ENCODE measurements at places on chromosomes 6 and 20.

GRCh38 chr6:31402324-31403282 is 792 bp upstream of the MICA start:
- peak; percentile 42 for DNase-seq

GRCh38 chr6:128307671-128308070 is 212.7 kb downstream of the PTPRK start:
- DNase-seq = no peak

DNA sequence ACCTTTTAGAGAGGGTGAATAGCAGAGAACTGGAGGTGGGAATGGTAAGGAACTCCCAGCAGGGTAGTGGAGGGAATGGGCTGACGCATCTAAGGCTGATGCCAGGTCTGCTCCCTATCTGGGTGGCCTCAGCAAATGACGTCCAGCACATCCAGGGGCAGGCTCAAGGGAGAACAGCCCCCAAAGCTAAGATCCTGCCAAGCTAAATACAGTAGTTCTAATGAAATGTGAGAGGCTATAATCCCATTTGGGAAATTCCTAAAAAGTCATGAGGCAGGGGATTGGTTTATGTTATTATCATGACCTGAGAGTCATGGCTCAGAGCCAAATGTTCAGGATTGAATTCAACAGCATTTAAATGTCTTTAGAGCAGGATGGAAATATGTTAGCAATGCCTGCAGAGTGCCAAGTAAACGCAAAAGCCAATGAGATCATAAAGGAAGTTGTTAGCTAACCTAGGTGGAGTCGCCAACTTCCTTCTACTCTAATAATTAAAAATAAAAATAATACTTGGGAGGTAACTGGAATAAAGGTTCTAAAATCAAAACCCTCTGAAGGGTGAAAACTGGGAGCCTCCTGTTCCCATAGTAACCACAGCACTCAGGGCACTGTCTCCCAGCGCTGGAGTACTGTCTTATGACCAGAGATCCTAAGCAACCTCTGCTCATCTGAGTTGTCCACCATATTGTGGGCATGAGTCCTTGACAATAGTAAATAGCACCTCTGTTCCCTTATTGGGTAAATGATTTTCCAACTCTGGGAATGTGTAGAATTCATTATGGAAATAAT is 34.8 kb downstream of the IYD start:
- peak; percentile 29 for DNase-seq

DNA sequence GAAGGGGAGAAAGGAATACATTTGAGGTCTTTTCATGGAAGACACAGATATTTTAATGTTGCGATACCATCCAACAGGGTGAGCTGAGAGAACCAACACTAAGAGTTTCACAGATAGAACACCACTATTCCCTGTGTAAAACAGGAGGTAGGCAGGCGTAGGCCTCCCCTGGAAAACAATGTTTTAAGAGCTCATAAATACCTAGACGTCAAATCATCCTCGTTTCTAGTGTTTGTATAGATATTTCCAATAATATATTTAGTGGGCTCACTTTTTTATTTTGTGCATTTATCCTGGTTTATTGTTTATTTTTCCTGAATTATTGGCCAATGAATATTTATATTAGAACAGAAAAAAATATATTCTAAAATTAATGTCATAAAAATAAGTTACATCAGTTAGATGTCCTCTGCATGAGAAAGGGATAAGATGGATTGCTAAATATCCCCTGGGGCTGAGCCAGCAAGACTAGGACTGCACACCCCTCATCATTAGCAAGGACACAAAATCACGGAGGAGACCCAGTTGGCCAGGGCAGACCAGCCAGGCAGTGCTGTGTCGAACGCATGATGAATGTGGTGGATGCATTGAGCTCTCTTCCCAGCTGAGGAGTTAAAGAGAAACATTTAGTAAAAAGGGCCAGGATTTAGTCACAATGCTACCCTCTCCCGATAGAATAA is 380.5 kb downstream of the C6orf118 start:
- DNase-seq = no peak

DNA sequence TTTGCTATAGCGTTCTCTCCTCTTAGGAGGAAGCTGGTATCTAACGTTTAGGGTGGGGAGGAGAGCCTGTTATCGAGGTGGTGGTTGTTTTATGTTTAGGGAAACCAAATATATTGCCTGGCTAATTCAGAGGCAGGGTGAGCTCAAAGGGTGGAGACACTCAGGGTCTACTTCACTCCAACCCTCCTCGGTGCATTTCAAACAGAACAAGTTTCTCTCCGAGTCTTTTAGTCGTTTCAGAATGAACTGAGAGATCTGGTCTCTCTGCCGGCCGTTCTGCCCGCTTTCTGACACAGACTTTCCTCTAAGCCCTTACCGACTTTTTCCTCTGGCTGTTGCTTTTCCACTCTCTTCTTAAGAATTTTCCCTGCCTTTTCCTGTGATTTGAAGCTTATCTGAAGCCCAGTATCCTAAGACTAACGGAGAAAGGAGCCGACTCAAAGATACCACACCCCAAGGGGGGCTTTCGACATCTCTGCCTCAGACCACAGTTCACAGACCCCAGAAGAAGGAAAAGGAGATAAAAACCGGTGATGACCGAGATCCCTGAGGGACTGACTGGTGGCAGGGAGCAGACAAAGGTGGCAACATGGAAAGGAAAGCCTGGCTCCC is 865 bp downstream of the STK38 start:
- peak; percentile 19 for DNase-seq

GRCh38 chr6:168333491-168333890 is 13.9 kb upstream of the DACT2 start:
- no peak for DNase-seq

GRCh38 chr6:156131221-156131903 is 645.8 kb upstream of the ARID1B start:
- no peak for DNase-seq

- DNase-seq = no peak
Observed at GRCh38 chr6:70184723-70185122, 118.2 kb downstream of the COL9A1 start.

- no peak for DNase-seq
Observed at GRCh38 chr20:37728635-37728983, 34.8 kb downstream of the CTNNBL1 start.

DNA sequence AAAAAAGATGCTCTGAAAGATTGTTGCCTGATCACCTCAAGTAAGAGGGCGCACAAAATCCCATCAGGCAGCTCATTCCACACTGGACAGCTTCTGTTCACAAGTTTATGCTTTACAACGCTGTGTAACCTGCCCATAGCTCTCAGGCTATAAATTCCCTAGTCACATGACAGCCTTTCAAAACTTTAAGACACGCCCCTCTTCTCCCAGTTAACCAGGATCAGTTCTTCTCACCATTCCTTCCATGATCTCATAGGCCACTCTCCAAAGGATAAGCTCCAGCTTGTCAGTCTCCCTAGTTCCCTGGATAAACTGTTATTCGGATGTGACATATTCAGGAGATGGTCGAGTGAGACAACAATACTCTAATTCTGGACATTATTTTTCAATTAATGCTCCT is 15.0 kb downstream of the ADNP start:
- DNase-seq = peak; percentile 29

DNA sequence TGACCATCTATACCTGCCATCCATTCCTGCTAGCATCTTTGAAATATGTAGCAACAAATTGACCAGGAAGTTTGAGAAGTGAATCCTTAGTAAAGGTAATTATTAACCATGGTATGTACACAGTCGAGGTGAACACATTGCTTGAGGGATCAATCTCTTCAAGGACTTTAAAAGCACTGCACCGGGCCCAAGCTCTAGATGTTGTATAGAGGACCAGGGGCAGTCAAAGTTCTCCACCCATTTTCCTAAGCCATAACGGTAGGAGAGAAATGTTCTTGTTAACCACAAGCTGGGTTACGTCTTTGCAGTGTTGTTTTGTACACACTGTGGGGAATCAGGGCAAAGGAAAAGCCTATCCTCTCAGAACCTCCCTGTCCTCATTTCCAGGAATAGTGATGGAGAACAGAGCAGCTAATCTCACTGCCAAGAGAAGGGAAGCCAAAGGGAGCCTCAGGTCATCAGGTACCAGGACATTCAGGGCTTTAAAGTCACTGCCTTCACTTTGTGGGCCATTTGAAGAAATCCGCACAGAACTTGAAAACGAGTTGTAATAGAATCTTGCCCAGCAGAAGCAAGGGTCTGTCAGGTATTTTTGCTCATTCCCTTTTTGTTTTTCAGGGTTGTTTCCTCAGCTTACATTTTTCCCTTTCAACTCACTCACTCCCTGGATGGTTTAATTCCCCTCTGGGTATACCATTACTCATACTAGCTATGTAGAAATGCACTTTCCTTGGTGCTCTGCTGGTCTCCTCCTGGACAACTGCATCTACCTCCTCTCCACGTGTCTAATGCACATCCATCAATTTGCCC is 5.3 kb upstream of the PM20D2 start:
- DNase-seq = peak; percentile 23

- DNase-seq = no peak
Observed at GRCh38 chr6:22657352-22657980, 88.1 kb downstream of the HDGFL1 start.

GRCh38 chr6:12585497-12585958 is 131.0 kb upstream of the PHACTR1 start:
- DNase-seq = no peak

DNA sequence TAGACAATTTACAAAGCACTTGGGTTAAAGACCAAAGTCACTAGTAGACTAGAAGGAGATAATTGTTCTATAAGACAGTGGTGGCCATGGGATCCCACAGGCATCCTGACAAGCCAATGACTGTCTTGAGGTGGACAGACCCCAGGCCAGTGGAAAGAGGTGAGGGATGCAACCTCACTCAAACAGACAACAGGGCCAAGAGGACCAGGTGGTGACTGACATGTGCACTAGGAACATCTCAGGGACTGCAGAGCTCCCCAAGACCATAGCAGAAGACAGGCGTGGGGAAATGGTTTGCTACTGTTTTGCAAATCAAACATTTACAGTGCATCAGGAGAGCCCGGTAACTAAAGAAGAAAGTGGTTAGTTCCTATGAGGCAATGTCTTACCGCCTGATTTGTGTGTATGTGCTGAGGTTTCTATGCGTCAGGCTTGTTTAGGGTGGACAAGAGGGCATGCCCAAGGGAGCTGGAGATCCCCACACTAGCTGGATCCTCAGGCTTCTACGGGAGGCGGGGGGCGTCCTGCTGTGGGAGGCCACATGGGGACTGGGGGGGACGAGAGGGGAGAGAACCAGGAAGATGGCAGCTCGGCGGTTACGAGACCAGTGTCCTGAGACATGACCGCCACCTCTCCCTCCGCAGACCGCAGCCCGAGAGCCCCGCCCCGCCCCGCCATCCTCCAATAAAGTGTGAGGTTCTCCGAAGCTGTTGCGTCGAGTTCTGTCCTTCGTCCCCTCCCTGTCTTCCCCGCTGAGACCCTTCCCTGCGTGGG is 623 bp upstream of the MRPS26 start:
- DNase-seq = no peak

- DNase-seq = no peak
Observed at GRCh38 chr20:20690676-20691476, 21.6 kb downstream of the RALGAPA2 start.

DNA sequence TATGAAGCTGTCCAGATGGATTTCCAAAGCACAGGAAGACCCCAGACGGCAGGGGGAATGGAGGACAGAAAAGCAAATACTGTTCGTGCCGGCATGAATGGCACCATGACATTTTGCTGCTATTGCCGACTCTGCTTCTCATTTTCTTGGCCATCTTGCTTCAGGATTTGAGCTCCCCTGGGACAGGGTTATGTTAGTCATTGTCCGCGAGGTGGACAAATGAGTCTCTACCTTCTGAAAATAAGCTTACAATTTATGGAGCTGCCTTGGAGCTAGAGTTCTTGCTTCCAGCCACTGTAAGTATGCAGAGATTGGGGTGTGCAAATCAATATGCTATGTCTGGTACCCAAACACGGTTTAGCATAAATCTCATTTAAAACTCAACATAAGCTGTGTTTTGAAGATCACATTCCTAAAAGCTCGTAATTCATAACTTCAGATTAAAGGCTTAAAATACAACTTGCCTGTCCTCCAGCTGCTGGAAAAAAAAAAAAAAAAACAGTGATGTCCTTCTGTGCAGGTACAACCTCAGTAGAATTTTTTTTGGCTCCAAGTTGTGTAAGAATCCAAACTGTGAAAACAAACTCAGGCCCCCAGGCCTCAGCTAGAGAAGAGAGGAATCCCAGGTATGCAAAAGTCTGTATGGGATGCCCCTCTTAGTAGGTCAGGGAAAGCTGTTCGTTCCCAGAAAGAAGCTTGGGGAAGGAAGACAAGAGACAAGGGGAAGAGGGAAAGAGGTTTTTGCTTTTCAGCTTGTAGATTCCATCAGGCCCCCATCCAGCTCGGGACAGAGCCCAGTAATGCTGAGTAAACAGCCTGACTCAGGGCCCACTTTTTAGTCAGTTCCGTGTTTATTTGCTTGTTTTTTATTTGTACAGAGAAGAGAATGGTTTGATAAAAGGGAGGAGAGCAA is 184.2 kb upstream of the FOXA2 start:
- DNase-seq = no peak

- DNase-seq = no peak
Observed at GRCh38 chr6:137219664-137220252, 573 bp upstream of the IFNGR1 start.

DNA sequence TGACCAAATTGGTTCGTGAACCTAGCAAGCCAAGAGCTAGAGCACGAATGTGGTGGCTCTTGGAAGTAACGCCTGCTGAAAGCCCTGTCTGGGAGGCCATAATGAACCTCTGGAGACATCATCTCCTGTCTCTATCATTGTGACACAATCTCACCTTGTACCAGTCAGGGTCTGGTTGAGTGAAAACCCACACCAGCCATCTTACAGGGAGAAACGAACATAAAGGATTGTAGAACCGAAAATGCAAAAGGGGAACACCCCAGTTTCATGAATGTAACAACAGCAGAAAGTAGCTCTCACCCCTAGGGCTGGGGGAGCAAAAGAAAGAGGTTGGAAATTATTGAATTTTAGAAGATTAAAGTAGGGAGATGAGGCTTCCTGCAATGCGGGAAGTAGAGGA is 50.9 kb upstream of the TAB2 start:
- no peak for DNase-seq

DNA sequence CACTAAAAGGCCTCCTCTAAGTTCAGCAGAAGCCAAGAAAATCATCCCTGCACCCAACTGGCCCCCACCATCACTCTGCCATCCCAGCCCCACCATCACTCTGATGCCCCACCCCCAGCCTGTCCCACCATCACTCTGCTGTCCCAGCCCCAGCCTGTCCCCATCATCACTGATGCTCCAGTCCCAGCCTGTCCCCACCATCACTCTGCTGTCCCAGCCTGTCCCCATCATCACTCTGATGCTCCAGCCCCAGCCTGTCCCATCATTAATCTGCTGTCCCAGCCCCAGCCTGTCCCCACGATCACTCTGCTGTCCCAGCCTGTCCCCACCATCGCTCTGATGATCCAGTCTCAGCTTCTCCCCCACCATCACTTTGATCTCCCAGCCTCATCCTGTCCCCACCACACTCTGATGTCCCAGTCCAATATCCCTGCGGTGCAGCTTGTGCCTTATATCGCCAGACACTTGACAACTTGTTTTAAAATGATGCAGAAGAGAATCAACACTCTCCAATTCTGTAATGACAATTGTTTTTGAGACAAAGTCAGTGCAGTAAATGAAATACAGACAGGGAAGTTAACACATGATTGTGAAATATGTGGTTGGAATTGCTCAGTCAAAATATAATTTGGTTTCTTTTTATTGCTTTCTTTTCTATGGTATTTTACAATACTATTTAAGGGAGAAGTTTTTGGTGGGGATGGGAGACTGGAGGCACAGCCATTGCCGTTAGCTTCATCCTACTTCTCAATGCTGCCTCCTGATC is 100.8 kb downstream of the TNFAIP3 start:
- no peak for DNase-seq

- no peak for DNase-seq
Observed at GRCh38 chr6:41050536-41050935, 2.5 kb upstream of the APOBEC2 start.
